NCI-H187 (cell line): ENCODE measurements at places on chromosomes 11 and 22.

GRCh38 chr22:37275622-37276021 lies 6.7 kb upstream of the CYTH4 start:
- no peak for DNase-seq

- no peak for DNase-seq
Observed at GRCh38 chr22:41070665-41071331, 21.6 kb upstream of the EP300 start.

DNA sequence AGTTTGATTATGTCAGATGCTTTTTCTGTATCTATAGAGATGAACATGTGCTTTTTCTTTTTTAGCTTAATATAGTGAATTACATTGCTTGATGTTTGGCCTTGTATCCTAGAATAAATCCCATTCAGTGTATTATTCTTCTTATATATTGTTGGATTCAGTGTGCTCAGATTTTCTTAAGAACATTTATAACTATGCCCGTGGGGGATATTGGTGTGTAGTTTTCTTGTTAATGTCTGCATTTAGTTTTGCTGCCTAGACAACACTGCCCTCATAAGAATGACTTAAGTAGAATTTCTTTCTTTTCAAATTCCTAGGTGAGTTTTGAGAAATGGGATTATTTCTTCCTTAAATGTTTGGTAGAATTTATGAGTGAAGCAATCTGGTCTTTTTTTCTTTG lies 98.5 kb downstream of the TMEM135 start:
- no peak for DNase-seq

DNA sequence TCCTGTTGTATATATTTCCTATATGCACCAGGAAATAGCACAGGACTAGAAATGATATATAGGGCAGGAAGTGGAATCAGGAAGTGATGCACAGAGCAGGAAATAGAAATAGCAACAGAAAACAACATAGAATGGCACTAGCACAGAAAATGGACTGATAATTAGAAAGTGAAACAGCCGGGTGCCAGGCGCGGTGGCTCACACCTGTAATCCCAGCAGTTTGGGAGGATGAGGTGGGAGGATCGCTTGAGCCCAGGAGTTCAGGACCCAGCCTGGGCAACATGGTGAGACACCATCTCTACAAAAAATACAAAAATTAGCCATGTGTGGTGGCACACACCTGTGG lies 10.0 kb upstream of the RELT start:
- no peak for DNase-seq

DNA sequence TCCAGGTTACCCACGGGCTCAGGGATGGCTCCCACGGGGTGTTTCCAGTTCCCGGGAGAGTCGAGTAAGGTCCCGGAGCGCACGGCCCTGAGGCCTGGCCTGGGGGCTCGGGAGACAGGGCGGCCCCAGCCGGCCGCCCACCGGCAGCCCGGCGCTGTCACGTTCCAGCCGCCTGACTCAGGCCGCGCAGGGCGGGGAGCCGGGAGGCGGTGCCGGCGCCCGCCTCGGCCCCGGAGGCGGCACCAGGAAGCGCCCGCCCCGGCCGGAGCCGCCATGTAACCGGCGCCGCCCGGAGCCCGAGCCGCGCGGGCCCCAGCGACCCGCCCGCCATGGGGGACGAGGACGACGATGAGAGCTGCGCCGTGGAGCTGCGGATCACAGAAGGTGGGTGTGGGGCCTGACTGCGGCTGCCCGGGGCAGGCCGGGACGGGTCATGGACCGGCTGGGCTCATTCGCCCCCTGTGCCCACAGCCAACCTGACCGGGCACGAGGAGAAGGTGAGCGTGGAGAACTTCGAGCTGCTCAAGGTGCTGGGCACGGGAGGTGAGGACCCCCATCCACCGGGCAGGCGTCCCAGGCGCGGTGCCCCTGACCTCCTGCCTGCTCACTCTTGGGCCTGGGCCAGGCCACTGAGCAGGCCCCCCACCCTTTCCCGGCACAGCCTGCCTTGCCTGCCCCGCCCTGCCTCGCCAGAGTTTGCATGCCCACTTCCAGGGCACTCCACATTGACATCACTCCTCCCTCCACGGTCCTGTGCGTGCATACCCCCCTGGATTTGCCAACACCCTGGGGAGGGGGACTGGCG lies at the start of gene RPS6KA4:
RPS6KA4 (plus strand) TSS at position 256 of the 805 bp plus-strand sequence; CDS start at position 330, 74 bp downstream.
- DNase-seq = no peak

GRCh38 chr11:65886826-65887722 lies 1.2 kb downstream of the FIBP start:
- DNase-seq = no peak

GRCh38 chr11:34379079-34379478 lies 21.3 kb upstream of the ABTB2 start:
- no peak for DNase-seq
